ENCODE measurements at places on chromosomes 12 and 14.

DNA sequence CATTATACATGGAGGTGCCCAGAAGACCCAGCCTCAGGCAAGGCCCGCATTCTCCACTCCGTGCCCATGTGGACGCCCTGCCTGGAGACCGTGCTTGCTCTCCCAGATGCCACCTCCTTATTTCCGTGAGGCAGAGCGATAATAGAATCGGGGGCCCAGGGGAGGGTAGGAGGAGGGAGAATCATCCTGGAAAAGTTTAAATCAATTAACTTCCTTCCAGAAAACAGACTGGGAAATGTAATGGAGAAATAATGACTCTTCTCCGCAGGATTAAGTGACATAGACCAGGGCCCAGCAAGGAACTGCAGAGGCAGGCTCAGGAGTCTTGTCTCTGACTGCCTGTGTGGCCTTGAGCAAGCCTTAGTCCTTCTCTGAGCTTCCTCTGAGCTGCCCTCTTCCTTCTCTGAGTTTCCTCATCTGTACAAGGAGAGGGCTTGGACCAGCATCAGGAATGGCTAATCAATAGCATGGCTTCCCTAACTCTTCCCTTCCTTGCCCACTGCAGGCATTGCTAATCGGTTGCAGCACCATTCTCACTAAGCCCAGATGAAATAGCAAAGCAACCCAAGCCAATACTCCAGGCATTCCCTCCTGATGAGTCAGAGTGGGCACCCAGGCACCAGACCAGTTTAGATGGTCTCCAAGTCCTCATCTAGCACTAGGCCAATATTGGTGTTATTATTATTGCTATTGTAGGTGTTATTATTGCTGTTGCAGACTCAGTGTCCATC is 11.3 kb upstream of the FAM222A start:
- DNase-seq: no peak

DNA sequence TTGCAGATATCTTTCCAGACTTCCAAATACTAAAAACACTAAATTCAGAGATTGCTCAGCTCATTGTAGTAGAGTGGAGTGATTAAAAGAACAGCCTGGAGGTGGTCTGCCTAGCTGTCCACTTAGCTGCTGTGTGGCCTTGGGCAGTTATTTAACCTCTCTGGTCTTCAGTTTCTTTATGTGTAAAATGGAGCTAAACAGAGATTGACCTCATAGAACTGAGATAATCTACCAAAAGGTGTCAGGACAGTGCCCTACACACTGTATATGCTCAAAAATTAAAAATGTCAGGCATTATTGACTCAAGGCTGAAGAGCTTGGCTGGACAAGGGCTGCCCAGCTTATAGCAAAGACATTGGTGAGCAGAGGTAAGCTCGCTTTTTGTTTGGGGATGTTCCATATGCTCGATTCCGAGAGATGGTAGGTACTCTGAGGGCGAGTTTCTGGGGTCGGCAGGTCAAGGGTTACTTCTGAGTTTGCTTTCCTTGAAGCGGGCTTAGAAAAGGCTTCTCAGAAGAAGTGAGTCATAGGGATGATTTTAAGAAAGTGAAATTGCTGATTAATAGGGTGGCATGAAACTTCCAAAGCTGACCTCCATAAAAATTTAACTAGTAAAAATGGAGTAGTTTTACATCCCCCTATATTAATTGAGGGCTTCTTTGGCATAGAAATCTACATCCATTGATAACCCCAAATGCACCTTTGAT is 107.5 kb downstream of the GPATCH2L start:
- no peak for DNase-seq

DNA sequence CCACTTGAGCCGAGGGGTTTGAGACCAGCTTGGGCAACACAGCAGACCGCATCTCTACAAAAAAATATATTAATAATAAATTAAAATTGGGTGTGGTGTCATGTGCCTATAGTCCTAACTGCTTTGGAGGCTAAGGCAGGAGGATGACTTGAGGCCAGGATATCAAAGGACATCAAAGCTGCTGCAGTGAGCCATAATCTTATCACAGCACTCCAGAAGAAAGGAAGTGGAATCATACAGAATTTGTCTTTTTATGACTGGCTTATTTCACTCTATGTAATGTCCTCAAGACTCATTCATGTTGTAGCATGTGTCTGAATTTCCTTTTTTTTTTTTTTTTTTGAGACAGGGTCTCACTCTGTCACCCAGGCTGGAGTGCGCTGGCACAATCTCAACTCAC is 43.9 kb upstream of the NUDT4 start:
- no peak for DNase-seq

DNA sequence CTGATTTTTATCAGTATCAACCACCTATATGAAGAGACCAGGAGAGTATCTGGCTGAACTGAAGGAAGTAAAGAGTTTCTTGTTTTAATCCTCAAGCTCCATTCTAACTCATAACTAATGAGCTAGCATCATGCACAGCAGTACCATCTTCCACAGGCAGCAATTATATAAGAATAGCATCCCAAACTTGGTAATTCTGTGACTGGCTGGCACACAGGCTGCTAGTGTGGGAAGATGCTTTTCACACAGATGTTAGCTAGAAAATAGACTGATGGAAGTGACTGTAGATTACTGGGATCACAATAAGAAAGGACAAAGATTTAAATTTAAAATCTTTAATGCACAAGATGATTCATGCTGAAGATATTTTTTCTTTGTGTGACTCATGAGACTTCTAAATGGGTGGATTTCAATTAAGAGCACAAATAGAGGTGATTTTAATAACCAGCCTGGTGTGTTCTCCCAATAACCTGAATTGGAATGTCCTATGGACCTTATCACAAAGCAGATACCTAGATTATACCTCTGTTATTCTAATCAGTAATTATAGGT is 417.7 kb upstream of the ATXN7L3B start:
- no peak for DNase-seq

GRCh38 chr12:93137656-93138612 is 208.8 kb upstream of the EEA1 start:
- DNase-seq: no peak

- no peak for DNase-seq
These were observed 165.5 kb downstream of the SLC38A4 start for GRCh38 chr12:46660276-46660675.

DNA sequence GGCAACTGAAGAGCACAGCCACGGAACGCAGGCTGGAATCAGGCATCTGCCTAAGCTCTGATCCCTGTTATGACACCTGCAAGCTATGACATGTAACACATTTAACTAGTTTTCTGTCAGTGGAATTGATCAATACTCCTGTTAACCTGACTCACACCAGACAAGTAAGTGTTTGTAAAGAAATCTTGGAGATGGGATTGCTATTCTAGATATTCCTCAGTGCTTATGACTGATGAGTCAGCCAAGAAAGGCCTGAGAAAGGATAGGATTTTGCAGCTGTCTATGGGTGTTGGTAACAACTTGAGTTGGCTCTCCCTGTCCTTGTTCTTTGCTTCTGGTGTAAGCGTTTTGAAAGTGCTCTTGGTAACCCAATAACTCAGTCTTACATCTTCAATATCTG is 110.5 kb downstream of the GPR135 start:
- DNase-seq: no peak

- DNase-seq: no peak
These were observed 11.0 kb downstream of the TPCN1 start for GRCh38 chr12:113232089-113232839.

DNA sequence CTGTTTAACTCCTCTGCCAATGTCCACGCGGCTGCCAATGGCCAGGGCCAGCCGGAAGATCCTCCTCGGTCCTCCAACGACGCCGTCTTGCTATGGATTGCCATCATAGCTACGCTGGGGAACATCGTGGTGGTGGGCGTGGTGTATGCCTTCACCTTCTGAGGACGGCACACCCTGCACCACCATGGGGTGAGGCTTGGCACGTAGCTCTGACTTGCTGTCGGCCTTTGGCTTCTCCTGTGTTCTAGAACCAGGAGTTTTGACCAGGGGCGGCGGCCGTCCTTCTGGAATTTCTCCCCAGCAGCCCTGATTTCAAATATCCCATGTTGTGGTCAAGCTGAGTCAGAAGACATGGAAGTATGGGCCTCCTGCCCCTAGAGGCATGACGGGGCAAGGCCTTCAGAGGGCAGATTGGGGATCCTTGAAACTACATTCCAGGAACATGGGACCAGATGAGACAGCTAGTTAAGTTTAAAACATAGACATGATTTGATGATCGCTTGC is 47.5 kb downstream of the C14orf132 start:
- no peak for DNase-seq

DNA sequence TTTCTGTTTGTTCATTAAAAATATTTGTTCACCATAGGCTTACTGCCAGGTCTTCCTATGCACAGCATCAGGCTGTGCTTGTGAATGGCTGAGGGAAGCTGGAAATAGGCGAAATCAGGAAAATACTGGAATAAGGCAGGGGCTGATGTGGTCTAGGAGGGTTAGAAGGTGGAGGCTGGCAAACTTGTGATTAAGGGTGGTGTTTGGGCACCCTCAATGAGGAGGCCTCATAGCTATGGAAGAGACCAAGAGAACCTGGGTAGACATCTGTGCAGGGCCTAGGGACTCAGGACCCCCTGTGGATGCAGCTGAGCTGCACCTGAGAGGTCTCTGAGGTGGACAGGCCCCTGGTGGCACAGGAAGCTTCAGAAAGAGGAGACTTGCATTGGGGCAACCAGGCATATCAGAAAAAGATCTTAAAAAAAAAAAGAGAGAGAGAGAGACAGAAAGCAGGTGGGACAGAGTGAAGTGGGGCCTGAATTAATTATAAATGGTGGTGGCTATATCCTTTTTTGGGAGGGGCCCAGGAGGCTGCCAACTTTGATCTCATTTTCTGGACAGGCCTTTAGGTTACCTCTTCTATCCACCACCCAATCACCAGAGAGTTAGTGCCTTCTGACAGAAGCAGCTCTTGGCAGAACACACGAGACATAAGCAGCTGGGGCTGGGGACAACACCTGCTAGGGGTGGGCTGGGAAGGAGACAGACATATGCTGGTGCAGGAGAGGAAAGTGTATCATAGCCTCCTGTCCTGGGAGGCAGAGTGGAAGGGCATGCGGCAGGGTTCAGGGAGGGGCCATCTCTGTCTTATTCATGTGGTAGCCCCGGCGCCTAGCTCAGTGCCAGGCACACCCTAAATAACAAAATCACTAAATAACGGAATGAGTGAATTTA is 46.7 kb upstream of the ATP23 start:
- DNase-seq: no peak

Data from HepG2 (cell line).